ENCODE measurements at places on chromosomes 1 and 21.
A peak's percentile ranks its signal among the peaks of the same experiment; 100 is the strongest.

DNA sequence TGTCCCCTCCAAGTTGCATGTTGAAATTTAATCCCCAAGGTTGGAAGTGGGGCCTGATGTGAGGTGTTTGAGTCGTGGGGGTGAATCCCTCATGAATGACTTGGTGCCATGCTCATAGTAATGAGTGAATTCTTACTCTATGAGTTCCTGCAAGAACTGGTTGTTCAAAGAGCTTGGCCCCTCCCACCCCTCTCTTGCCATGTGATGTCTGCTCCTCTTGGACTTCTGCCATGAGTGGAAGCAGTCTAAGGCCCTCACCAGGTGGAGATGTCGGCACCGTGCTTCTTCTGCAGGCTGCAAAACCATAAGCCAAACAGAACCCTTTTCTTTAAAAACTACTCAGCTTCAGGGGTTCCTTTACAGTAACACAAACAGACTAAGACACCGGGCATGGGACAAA lies 14.3 kb downstream of the G0S2 start:
- DNase-seq = peak; percentile 46

- DNase-seq = no peak
Measured at GRCh38 chr1:54742282-54742681, 22.0 kb downstream of the PARS2 start.

DNA sequence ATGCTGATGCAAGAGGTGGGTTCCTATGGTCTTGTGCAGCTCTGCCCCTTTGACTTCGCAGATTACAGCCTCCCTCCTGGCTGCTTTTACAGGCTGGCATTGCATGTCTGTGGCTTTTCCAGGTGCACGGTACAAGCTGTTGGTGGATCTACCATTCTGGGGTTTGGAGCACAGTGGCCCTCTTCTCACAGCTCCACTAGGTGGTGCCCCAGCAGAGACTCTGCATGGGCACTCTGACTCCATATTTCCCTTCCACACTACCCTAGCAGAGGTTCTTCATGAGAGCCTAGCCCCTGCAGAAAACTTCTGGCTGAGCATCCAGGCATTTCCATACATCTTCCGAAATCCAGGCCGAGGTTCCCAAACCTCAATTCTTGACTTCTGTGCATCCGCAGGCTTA lies 989.0 kb downstream of the PLA2G4A start:
- no peak for DNase-seq

DNA sequence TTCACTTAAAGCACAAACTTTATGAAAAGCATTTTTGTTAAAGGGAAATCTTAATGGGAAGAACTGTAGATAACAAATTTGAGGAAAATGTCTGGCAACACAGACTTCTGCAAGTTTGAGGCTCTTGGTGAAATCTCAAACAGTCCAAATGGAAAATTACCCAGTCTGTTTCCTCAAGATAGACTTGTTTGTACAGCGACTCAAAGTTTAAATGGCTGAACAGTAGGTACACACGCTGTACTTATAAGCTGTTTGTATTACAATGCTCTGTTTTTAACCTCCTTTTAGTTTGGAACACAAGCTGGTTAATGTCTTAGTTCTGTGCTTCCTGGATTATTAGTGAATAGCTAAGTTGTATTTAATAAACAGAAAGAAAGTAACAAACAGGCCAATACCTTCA lies 217.1 kb downstream of the NFIA start:
- peak; percentile 43 for DNase-seq

- DNase-seq = peak; percentile 3
Measured at GRCh38 chr1:115882913-115883902, 42.3 kb upstream of the NHLH2 start.

- DNase-seq = no peak
Measured at GRCh38 chr1:234833118-234833517, 223.1 kb upstream of the IRF2BP2 start.

DNA sequence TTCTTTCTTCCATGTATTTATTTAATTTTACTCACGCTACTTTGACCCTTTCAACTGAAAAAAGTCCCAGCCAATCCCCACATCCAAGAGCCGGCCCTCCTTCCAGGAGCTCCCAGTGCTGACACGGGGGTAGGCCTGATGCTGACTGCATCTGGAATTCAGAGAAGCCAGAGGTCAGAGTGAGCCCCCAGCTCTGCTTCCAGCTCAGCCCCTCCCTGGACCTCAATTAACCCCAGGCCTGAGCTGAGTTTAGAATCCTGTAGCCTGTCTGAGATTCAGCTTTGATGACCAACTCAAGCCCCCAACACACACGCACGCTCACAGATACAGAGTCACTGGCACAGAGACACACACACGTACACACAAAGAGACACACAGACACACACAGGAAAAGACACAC lies 247.9 kb downstream of the NPHP4 start:
- DNase-seq = no peak

- no peak for DNase-seq
Measured at GRCh38 chr1:18015719-18016118, 91.9 kb upstream of the IGSF21 start.

GRCh38 chr1:201678264-201679101 lies 139.6 kb downstream of the NAV1 start:
- peak; percentile 77 for DNase-seq

DNA sequence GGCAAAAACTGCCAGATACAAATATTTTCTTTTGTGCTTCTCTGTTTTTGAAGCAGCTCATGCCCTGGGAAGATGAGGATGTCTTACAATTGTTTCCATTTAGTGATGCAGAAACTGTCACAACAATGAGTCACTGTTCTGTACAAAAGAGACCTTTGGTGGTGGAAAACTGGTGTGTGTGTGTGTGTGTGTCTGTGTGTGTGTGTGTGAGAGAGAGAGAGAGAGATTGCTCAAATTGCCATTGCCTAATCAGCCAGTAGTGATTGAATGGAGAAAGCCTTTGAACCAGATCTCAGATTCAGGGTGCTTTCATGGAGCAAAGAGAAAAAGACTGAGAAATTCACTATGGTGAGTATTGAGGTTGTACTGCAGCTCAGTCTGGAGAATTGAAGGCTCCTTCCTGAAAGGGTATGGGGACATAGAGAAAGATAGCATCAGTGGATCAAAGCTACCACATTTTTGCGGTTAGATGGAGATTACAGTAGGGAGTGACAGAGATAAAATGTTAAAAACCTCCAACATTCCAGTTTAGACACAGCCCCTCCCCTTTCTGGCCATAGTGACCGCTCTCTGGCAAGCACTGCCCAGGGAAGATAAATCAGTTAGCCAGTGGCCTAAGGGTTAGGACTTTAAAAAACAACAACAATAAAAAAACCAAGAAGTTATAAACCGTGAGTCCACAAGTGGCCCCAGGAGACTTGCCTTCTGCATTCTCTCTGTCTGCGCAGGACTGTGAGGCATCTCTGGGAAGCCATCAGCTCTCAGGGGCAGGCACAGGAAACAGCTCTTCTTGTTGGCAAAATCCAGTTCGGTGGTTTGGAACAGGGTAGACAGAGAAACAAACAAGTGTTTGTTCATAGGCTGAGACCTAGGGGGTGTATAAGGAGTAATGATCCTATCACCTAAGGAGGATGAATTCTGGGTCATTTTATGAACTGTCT lies 406.5 kb downstream of the DUSP10 start:
- peak; percentile 82 for DNase-seq
